Breast epithelium (tissue), 4 donors: ENCODE measurements at places on chromosomes 2 and 18.

DNA sequence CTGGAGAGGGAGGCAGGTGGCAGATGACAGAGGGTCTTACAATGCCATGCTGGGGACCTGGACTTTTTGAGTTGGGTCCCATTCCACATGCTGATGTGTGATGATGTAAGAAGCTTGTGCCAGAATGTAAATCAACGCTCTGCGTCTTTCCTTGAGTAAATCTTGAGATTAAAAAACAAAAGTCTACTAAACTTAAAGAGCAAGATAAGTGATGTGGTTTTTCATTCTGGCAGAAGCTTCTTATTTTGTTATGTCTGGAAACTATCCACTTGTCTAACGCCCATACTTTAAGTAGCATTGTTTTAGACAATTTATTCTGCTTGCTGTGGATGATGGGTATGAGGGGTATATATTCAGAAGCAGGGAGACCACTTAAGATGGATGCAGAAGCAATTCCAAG is 94.5 kb downstream of the KCNS3 start:
- no peak overlapping the region for H3K4me3 ChIP-seq
- no peaks in the 10 kb centered on the region for H3K27me3 ChIP-seq
- no peaks in the 10 kb centered on the region for H3K36me3 ChIP-seq
- H3K27ac ChIP-seq: no peak overlapping the region
- no peak for DNase-seq

DNA sequence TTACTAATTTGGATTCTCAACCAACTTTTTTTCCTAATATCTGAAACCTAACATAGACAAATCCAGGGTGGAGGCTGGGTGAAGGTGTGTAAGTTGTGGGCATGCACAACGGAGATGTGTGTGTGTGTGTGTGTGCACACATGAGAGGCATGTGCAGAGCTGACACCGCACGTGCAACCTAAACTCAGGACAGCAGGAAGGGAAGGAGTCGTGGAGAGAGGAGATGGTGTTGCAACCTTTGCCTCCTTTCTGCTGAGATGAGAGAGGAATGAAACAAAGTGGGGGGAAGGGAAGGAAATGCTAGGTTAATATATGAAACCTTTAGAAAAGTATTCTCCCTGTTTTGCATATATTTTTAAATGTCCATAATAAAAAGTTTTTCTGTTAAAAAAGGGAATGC is 64.7 kb downstream of the KCTD1 start:
- H3K4me3 ChIP-seq: no peak overlapping the region
- no peaks in the 10 kb centered on the region for H3K36me3 ChIP-seq
- H3K4me1 ChIP-seq: peaks cover 8% of the 10 kb centered on the region
- no peaks in the 10 kb centered on the region for H3K27me3 ChIP-seq
- H3K27ac ChIP-seq: no peak overlapping the region

- peak overlapping the region; percentile 10 for H3K27ac ChIP-seq
- no peak overlapping the region for H3K4me3 ChIP-seq
- DNase-seq: no peak
- H3K4me1 ChIP-seq: no peaks in the 10 kb centered on the region
- H3K36me3 ChIP-seq: no peaks in the 10 kb centered on the region
Observed at GRCh38 chr2:102114851-102115497, 27.6 kb upstream of the IL1R1 start.

DNA sequence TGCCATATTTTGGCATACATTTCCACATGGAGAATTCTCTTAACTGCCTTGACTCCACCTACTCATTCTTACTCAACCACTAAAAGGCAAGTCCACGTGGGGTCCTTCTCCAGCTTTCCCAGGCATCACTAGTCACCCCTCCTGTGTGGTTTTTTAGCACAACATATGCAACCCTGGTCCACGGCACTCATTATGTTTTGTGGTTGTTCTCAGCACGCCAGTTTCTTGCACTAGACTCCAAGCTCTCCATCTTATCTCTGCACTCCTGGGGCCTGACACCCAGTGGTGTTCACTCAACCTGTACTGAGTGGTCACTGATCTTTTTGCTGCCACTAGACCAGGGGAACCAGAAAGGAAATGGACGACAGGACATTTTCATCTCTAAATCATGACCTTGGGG is 18.0 kb downstream of the MARCHF4 start:
- H3K27me3 ChIP-seq: no peaks in the 10 kb centered on the region
- H3K36me3 ChIP-seq: no peaks in the 10 kb centered on the region
- no peak overlapping the region for H3K4me3 ChIP-seq
- H3K4me1 ChIP-seq: no peaks in the 10 kb centered on the region
- H3K27ac ChIP-seq: no peak overlapping the region

DNA sequence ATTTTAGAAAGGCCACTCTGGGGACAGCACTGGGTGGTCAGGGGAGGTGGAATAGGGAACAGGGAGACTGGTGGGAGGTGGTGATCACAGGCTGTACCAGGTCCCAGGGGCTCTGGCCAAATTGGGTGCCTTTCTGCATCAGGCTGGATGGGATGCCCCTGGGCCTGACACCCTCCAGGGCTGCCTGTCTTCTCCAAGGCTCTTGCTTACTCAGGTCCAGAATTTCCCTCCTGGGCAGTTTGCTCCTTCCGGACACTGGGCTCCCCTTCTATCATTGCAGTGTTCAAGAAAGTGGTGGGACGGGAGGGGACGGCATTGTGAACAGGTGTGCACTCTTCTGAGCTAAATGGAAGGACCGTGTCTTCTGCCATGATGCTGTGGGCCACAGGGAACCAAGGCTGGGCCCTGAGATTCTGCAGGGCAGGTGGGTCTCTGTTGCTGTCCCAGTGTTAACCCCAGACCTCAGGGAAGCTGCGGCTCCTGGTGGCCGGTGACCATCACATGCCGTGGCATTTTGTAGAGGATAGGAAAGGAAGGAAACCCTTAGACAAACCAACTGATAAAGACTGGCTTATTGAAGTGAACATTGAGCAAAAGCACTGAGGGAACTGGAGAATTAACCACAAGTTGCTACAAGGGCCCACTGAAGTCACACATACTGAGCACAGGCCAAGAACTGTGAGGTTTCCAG is 93.7 kb upstream of the HS6ST1 start:
- no peak for DNase-seq
- no peaks in the 10 kb centered on the region for H3K4me1 ChIP-seq
- no peak overlapping the region for H3K27ac ChIP-seq
- no peaks in the 10 kb centered on the region for H3K36me3 ChIP-seq

DNA sequence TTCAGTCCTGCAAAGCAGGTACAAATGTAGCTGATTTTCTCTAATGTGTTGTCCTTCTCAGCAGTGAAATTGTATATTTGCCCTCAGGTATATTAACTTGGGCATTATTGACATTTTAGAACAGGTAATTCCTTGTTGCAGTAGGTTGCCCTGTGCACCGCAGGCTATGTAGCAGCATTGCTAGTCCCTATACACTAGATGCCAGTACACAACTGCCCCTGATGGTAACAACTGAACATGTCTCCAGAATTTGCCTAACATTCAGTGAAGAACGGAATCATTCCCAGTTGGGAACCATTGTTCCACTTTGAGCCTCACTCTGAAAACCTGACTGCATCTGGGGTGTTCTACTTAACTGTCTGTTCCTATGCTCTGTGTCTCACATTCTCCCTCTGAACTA is 23.1 kb upstream of the TFPI start:
- no peak overlapping the region for H3K4me3 ChIP-seq
- no peak for DNase-seq
- H3K27ac ChIP-seq: no peak overlapping the region
- no peaks in the 10 kb centered on the region for H3K36me3 ChIP-seq
- H3K27me3 ChIP-seq: no peaks in the 10 kb centered on the region
- no peaks in the 10 kb centered on the region for H3K4me1 ChIP-seq

GRCh38 chr2:66445925-66446871 is 11.3 kb downstream of the MEIS1 start:
- peak overlapping the region; percentile 74 for H3K27ac ChIP-seq
- peaks cover 5% of the 10 kb centered on the region for H3K36me3 ChIP-seq
- H3K4me3 ChIP-seq: peak overlapping the region; percentile 43
- H3K27me3 ChIP-seq: no peaks in the 10 kb centered on the region
- no peak for DNase-seq
